ENCODE measurements at places on chromosomes 2 and 18.

- H3K36me3 ChIP-seq = no peaks in the 10 kb centered on the region
- peak overlapping the region; percentile 94 for H3K27ac ChIP-seq
- peak overlapping the region; percentile 6 for H3K4me3 ChIP-seq
- H3K27me3 ChIP-seq = no peaks in the 10 kb centered on the region
- peaks cover 91% of the 10 kb centered on the region for H3K4me1 ChIP-seq
Observed at GRCh38 chr2:239625971-239626734, 225.3 kb upstream of the HDAC4 start.

GRCh38 chr2:189191766-189192165 lies 12.2 kb upstream of the COL5A2 start:
- H3K36me3 ChIP-seq = no peaks in the 10 kb centered on the region
- H3K4me3 ChIP-seq = no peak overlapping the region
- no peaks in the 10 kb centered on the region for H3K27me3 ChIP-seq

GRCh38 chr18:45248240-45248903 lies 366.9 kb upstream of the SLC14A2 start:
- DNase-seq = no peak
- no peaks in the 10 kb centered on the region for H3K27me3 ChIP-seq
- H3K27ac ChIP-seq = no peak overlapping the region
- no peaks in the 10 kb centered on the region for H3K4me1 ChIP-seq

GRCh38 chr2:226877491-226877890 lies 41.6 kb downstream of the RHBDD1 start:
- no peak overlapping the region for H3K27ac ChIP-seq
- peaks cover 11% of the 10 kb centered on the region for H3K4me1 ChIP-seq
- peaks cover 10% of the 10 kb centered on the region for H3K36me3 ChIP-seq
- no peak for DNase-seq

GRCh38 chr2:240954436-240955305 lies 43.7 kb upstream of the SNED1 start:
- no peak overlapping the region for H3K4me3 ChIP-seq
- H3K4me1 ChIP-seq = no peaks in the 10 kb centered on the region
- DNase-seq = no peak

All from DND-41 (cell line).